ENCODE measurements at places on chromosomes 11 and 22. TPM values are rescaled to one million over a fixed set of nuclear protein-coding genes. Genes with fewer than 3 reads are reported as not detected.

Gene PKNOX2
- total RNA-seq, result not detected

Gene TSGA10IP
- not detected for total RNA-seq

Gene TUBA8
- 21.1 TPM for total RNA-seq

Gene UQCC3
- total RNA-seq, result 9.4 TPM

Gene NLRP10
- not detected for total RNA-seq

GRCh38 chr11:112748713-112749543 lies 212.3 kb upstream of the NCAM1 start:
- peaks cover 5% of the 10 kb centered on the region for H3K27me3 ChIP-seq
- no peaks in the 10 kb centered on the region for H3K36me3 ChIP-seq
- no peak overlapping the region for H3K4me3 ChIP-seq
- DNase-seq, result no peak
- no peaks in the 10 kb centered on the region for H3K4me1 ChIP-seq

DNA sequence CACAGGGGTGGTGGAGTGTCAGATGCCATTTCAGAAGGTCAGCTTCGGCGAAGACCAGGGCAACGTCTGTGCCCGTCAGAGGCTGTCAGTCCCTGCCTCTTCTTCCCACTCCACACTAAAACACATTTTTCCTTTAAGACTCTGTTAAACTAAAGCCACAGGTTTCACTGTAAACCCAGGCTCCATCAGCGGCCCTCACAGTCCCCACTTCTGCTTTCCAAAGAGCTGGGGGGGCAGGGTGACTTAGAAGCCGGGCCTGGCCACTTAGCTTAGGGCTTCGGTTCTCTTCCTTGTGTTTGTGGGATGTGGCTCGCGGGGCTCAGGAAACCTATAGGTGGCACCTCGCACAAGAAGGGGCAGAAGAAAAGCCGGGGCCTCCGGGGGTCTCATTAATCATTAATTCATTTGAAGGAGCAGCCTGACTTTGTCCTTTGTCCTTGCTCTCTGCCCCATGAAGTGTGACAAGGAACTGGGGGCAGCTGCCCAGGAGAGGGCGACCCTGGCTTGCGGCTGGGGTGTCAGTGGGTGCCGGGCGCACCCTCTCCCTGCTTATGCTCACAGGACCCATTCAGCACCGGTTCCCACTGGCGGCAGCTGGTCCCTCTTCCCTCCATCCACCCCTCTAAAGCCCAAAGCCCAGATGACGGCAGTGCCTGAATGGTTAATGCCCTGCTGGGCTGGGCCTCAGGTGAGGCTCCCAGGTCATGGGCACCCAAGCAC lies 4.1 kb downstream of the SLC25A45 start:
- H3K4me1 ChIP-seq, result peaks cover 36% of the 10 kb centered on the region

DNA sequence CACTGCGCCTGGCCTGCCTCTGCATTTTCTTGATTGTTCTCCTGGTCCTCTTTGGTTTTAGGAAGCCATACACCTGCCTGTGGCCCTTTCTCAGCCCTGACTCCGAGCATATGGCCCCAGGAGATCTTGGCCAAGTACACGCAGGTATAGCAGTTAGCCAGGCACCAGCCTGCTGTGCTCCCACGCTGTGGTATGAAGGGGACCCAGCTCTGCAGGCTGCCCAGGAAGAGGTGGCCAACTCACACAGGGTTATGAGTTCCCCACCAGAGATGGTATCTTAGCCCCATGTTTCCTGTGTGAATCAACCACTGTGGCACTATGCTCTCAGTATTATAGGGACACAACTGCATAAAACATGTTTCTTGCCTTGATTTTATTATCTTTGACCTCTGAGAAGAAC lies 31.1 kb downstream of the SGSM3 start:
- peaks cover 16% of the 10 kb centered on the region for H3K36me3 ChIP-seq
- no peaks in the 10 kb centered on the region for H3K27me3 ChIP-seq
- no peak overlapping the region for H3K4me3 ChIP-seq
- H3K27ac ChIP-seq, result peak overlapping the region; percentile 26
- H3K4me1 ChIP-seq, result peaks cover 38% of the 10 kb centered on the region

- no peaks in the 10 kb centered on the region for H3K36me3 ChIP-seq
- no peaks in the 10 kb centered on the region for H3K4me1 ChIP-seq
- no peaks in the 10 kb centered on the region for H3K27me3 ChIP-seq
- DNase-seq, result no peak
- no peak overlapping the region for H3K27ac ChIP-seq
These were observed 19.3 kb upstream of the CD5 start for GRCh38 chr11:61082931-61083531.

GRCh38 chr11:4125141-4125540 lies 30.5 kb downstream of the RRM1 start:
- H3K36me3 ChIP-seq, result peaks cover 25% of the 10 kb centered on the region
- no peak overlapping the region for H3K27ac ChIP-seq
- no peak overlapping the region for H3K4me3 ChIP-seq
- no peak for DNase-seq

GRCh38 chr22:45726081-45726480 lies 54.4 kb downstream of the ATXN10 start:
- no peak for DNase-seq
- no peak overlapping the region for H3K27ac ChIP-seq
- H3K4me1 ChIP-seq, result no peaks in the 10 kb centered on the region
- H3K27me3 ChIP-seq, result no peaks in the 10 kb centered on the region
- no peak overlapping the region for H3K4me3 ChIP-seq

GRCh38 chr22:42719133-42719532 lies 1.5 kb downstream of the A4GALT start:
- peak overlapping the region; percentile 58 for H3K27ac ChIP-seq
- no peaks in the 10 kb centered on the region for H3K27me3 ChIP-seq
- H3K4me1 ChIP-seq, result peaks cover 34% of the 10 kb centered on the region
- H3K36me3 ChIP-seq, result no peaks in the 10 kb centered on the region
- DNase-seq, result no peak
- peak overlapping the region; percentile 76 for H3K4me3 ChIP-seq

- no peaks in the 10 kb centered on the region for H3K27me3 ChIP-seq
- H3K27ac ChIP-seq, result no peak overlapping the region
- no peaks in the 10 kb centered on the region for H3K36me3 ChIP-seq
- H3K4me1 ChIP-seq, result no peaks in the 10 kb centered on the region
- DNase-seq, result no peak
These were observed 36.6 kb downstream of the RPS6KA4 start for GRCh38 chr11:64395545-64396078.

GRCh38 chr11:64436000-64436399 lies 77.0 kb downstream of the RPS6KA4 start:
- no peak overlapping the region for H3K27ac ChIP-seq
- H3K4me3 ChIP-seq, result no peak overlapping the region
- H3K27me3 ChIP-seq, result no peaks in the 10 kb centered on the region

DNA sequence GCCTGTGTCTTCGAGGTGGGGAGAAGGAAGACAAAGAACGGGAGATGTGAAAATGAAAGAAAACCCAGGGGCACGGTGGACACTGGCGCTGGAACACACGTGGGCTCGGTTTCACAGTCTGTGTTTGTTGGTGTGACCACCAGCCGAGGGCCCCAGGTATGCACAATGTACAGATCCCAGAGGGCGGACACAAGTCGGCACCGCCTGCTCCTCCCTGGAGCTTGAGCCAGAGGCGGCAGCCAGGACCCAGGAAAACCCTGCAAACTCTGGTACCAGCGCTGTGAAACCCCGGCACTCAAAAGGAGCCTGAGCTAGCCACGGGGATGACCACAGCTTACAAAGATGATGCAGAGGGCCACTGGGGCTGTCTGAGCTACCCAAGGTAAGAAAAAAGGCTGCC lies 105.0 kb downstream of the SHANK2 start:
- no peak overlapping the region for H3K4me3 ChIP-seq
- no peaks in the 10 kb centered on the region for H3K36me3 ChIP-seq
- no peaks in the 10 kb centered on the region for H3K27me3 ChIP-seq
- no peaks in the 10 kb centered on the region for H3K4me1 ChIP-seq
- no peak overlapping the region for H3K27ac ChIP-seq

GRCh38 chr11:85863855-85864254 lies 8.7 kb downstream of the CCDC83 start:
- no peak overlapping the region for H3K4me3 ChIP-seq
- H3K27ac ChIP-seq, result no peak overlapping the region
- no peaks in the 10 kb centered on the region for H3K4me1 ChIP-seq

GRCh38 chr11:128437136-128437535 lies 150.2 kb downstream of the ETS1 start:
- no peak overlapping the region for H3K27ac ChIP-seq
- no peak overlapping the region for H3K4me3 ChIP-seq
- no peaks in the 10 kb centered on the region for H3K27me3 ChIP-seq
- no peak for DNase-seq
- no peaks in the 10 kb centered on the region for H3K4me1 ChIP-seq

GRCh38 chr11:68832476-68833181 lies 9.1 kb downstream of the CPT1A start:
- no peak for DNase-seq
- H3K27me3 ChIP-seq, result no peaks in the 10 kb centered on the region
- H3K4me1 ChIP-seq, result peaks cover 13% of the 10 kb centered on the region
- H3K36me3 ChIP-seq, result no peaks in the 10 kb centered on the region
- H3K4me3 ChIP-seq, result no peak overlapping the region
- H3K27ac ChIP-seq, result no peak overlapping the region

- H3K4me3 ChIP-seq, result no peak overlapping the region
- H3K27me3 ChIP-seq, result no peaks in the 10 kb centered on the region
- no peak for DNase-seq
- H3K36me3 ChIP-seq, result no peaks in the 10 kb centered on the region
These were observed 595.3 kb upstream of the CCDC90B start for GRCh38 chr11:83881428-83881827.
